ENCODE measurements at places on chromosomes 4 and X.
A peak's percentile ranks its signal among the peaks of the same experiment; 100 is the strongest.

DNA sequence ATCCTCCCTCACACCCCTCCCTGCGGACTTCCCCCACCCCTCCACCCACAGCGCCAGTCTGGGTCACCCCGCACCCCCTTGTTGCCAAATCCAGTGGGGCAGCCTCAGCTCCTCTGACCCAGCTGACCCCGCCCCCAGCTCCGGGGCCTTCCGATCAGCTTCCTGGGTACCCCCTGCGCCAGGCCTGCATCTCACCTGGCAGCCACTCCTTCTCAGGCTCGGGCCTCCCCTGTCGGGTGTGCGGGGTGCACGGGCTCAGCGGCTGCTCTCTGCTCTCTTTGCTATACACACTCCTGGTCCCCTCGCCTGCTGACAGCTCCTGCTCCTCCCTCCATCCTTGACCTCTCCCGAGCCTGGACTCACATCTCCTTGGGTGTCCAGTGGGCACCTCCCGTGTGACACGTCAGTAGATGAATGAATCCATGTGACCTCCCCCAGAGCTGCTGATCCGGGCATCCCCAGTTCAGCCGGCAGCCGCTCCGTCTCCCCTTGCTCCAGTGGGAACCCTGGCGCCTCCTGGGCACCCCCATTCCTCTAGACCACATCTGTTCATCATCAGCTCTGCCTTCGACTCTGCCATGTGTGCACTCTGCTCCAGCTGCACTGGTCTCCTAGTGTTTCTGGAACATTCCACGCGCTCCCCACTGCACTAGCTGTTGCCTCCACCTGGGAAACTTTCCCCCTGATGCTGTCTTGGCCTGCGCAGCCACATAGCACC lies 9.9 kb downstream of the CFAP99 start:
- no peak for DNase-seq

- no peak for DNase-seq
These were observed 88.5 kb downstream of the KIT start for GRCh38 chr4:54746218-54746617.

DNA sequence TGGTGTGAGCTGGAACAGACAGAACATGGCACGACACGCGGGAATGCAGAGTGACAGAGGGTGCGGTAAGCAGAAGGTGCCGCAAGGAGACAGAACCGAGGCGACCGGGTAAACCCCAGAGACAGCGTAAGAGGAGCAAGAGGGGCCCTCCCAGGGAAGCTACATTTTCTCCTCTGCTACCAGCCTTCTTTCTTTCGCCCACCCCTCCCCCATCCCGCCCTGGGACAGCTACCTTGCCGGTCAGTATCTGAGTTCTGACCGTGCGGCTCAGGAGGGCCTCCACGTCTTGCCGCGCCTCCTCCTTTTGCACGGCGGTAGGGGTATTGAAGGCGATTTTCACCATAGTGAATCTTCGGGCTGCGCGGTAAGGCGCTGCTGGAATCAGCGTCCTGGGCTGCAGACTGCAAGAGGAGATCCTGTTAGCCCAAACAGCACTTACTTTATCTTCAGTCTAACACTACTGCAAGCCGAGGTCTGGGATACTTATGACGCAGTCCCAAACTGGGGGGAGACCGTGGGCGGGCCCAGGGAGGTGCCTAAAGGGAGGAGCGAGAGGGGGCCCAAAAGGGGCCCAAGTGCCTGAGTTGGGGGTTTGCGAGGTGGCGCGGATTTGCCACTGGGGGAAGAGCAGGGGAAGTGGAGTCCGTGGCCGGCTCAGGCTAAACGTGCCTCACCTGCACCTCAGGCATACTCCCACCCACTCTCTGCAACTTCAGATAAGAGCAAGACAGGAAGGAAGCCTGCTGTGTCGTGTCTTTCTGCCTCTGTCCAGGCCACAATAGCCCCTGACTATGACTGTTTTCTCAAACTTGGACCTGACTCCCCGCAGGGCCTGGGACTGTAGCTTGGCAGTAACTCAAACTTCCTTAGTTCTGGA lies at the start of gene ITM2A:
Gene ITM2A (minus strand): TSS at position 462 of the 877 bp plus-strand sequence. CDS start 119 bp downstream, at position 343.
- DNase-seq: peak; percentile 51

DNA sequence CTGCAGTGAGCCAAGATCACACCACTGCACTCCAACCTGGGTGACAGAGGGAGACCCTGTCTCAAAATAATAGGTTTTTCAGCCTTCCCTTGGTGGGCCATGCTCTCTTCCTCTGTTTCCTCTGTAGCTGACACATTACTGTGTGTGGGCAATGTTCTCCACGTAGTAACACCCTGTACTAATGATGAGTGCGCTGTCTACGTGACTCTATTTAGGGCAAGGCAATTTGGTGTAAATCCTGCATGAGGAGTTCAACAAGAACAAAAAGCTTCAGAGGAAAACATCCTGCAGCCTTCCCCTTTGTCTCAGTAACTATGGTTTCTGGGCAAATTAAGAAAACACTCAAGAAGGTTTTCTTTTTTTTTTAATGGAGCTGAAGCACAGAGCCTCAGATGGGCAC lies 24.4 kb upstream of the JAKMIP1 start:
- no peak for DNase-seq

DNA sequence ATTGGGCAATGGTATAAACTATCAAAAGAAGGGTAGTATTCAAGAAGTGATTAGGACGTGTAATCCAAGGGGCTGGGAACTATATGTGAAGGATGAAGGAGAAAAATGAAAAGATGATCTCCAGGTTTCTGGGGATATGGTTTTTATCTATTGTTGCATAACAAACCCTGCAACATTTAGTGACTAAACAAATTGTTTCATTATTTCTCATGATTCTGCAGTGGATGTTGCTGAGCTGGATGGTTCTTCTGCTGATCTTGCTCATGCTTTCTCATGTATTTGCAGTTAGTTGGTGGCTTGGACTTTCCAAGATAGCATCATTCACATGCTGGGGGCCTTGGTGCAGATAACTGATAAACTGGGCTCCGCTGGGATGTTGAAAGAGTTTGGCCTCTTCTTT lies 29.1 kb downstream of the PHOX2B start:
- DNase-seq: peak; percentile 2

DNA sequence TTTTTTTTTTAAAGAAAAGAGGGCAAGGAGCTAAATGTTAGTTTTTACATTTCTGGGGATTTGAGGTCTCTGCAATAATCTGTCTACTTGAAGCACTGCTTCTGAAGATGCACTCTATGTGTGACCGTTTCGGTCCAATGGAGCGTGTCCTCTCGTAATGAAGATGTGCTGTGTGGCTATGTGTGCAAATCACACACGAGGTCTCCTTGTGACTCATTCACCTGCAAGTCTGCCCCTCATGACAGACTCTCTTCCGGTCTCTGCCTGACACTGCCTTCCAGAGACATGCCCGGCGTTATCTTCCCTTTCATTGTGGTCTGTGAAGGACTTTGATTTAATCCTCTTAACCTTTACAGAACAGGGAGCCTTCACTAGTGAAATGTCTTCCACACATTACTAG lies 84.3 kb downstream of the TRAM1L1 start:
- no peak for DNase-seq

- DNase-seq: no peak
These were observed 3.1 kb upstream of the SLC6A8 start for GRCh38 chrX:153684467-153685155.

DNA sequence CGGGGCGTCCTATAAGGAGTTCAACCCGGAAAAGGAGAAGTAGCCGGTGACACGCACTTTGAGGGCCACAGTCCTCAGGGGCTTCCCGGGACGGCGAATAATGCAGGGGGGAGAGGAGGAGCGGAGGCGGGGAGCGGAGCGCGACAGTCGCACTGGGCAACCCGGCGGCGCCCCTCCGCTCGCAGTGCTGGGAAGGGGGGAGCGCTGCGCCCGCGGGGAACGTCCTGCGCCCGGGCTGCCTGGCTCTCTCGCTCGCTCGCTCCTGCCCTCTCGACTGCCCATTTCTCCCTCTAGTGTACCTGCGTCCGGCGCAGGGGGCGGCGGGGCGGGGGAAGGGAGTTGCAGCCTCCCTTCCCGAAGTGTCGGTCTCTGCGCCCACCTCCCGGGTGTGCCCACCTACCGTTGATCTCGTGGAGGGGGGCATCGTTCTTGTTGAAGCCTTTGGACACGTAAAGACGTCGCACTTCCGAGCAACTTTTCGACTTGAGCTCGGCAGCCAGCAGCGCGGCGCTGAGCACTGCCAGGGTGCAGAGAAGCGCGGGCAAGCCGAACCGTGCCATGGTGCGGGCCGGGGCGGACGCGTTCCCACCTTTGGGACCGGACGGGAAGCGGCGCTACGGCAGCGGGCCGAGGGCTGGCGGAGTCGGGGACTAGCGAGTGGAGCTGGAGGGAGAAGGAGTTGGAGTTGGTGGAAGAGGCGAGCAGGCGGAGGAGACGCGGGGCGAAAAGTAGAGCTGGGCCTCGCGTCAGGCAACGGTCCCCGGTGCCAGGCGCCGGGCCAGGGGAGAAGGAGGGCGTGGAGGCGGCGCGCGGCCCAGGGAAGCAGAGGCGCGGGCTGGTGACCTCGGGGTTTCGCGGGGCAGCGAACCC lies 648 bp downstream of the GPC4 start:
- DNase-seq: no peak

DNA sequence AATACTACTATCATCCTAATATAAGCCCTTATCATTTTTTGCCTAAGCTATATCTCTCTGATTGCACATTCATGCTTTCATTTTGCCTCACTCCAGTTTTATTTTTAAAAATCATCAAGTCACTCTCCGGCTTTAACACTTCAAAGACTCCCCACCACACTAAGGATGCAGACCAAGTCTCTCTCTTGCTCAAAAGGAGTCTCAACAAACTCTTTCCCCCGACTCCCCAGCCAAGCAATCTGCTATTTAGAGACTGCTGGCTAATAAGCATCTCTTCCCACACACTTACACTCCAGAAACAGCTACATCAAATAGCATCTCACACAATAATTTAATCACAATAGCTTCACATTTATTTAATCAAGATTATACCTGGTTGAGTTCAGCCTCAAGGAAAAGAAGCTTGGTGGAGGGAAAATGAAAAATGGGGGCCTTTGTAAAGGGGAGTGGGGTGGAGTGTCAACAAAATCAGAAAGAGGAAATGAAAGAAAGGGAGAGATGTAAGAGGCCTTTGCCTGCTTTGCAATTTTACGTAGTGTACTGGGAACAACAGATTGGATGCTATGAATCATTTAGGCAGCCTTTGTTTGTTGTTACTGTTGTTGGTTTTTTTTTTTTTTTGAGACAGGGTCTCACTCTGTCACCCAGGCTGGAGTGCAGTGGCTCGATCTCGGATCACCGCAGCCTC lies 104.1 kb upstream of the MCF2 start:
- DNase-seq: no peak

GRCh38 chrX:77442728-77443127 lies 4.5 kb upstream of the FGF16 start:
- DNase-seq: no peak

DNA sequence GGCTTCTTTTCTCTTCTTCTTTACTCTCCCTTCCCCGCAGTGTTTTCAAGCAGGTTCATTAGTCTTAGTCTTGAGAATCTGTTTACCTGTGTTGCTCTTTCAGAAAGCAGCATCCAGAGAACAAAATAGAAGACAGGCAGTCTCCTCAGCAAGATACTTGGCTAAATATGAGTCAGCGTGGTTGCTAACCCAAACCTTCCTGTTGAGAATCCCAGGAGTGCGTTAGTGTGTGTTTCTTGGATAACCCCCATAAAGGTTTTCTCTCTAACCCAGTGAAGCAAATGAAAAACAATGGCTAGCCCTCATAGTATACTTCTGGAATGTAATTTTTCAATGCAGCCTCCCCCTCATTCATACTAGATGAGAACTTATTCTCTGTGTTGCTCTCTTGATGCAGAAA lies 41.1 kb downstream of the BMPR1B start:
- DNase-seq: no peak

DNA sequence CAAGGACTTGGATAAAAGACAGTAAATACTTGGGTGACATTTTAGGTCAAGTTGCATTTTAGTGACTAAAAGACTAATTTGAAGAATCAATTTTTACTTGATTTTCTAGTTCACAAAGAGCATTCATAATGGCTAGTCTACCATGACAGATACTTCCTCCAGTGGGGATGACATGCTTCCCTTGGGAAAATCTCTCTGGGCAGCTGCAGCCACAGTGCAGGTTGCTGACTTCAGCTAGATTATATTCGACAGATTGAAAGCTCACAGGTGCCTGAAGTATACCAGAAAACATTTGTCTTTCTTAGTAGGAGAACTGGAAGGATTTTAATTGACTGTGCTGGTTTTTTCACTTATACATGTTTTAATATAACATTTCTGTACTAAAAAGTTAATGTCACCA lies 209.6 kb upstream of the MAGEB2 start:
- DNase-seq: no peak

GRCh38 chr4:168796362-168797106 lies 213.5 kb downstream of the CBR4 start:
- DNase-seq: no peak

DNA sequence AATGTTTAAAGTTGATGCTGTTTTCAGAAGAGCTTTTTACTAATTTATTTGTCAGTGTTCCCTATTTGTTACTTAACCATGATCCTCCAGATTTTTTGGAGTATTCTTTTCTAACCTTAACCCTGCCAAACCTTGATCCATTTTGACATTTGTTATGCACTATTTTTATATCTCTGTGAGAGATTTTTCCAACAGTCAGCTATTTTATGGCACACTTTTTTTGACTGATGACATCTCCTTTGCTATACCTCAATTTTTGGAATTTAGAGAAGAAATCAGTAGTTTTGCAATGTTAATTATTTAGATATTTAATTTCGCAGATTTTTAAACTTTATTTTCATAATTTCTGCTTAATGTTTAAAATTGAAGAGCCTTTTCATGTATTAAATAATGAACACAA lies 66.0 kb downstream of the CPEB2 start:
- no peak for DNase-seq

DNA sequence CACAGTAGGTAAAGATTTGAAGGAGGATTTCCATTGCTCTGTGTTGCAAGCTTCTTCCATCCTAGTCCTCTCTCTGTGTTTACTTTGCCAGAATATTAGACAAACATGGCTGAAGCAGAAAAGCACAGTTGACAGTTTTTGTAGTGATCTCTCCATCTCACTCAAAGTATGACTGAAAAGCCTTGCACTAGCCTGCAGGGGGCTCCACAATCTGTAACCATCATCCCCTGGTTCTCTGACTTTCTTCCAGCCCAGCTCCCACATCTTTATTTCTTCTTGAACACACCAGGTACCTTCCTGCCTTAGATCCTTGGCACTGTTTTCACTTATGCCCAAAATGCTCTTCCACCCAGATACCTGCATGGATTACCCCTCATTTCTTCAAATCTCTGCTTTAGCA lies 34.1 kb upstream of the HHIP start:
- no peak for DNase-seq

- DNase-seq: no peak
These were observed 31.0 kb downstream of the SLC9B1 start for GRCh38 chr4:102988429-102989020.

All from activated CD4-positive, alpha-beta T cell treated with anti-CD3 and anti-CD28 coated beads, Interleukin-2, Interleukin-4, amounts not matched to agents 100 ng/mL and 50 ng/mL, durations not matched to agents 16 hours and 8 hours (primary cell).